ENCODE measurements at places on chromosomes 1 and 21.

DNA sequence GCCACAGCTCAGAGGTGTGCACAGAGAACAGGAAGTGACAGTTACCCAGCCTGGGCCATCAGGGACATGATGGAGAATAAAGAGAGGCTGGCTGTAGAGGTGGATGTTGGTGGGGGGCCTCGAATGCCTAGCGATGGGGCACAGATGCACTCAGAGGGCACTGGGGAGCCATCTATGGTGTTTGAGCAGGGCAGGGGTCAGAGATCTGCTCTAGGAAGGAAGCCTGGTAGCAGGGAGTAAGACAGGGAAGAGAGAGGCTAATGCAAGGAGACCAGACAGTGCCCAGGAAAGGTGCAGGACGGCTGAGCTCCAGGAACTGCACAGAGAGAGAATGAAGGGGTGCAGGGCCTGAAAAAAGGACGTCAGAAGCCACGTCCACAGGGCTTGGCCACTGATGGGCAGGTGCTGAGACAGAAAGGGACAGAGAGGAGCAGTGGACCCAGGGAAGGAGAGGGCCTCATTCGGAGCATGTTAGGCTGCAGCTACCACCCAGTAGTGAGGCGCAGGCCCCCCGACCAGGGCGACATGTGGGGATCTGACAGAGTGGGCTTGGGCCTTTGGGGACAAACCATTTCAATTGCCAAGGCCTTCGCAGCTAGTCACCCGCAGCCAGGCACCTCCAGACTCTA is 1.1 kb upstream of the KCNAB2 start:
- DNase-seq: no peak

DNA sequence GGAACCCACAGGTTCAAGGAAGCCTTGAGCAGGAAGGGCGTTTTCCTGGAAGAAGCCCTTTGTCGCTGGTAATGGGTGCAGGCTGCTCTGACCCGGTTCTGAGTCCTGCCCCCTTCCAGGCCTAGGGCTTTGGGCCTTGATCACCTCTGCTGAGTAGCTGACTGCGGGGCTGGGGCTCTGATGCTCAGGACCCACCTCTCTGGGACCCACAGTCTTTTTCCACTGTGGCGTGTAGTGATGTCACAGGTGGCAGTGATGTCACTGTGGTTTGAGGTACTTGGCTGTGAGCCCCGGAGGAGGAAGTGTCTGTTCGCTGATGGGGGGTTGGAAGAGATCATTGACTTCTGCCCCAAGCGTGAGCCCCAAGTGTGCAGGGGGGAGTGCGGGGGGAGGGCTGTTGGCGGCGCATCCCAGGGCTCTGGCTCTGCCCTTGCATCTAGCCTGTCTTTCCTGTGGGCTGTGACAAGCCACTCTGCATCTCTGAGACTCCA is 6.9 kb downstream of the TNFRSF1B start:
- no peak for DNase-seq

DNA sequence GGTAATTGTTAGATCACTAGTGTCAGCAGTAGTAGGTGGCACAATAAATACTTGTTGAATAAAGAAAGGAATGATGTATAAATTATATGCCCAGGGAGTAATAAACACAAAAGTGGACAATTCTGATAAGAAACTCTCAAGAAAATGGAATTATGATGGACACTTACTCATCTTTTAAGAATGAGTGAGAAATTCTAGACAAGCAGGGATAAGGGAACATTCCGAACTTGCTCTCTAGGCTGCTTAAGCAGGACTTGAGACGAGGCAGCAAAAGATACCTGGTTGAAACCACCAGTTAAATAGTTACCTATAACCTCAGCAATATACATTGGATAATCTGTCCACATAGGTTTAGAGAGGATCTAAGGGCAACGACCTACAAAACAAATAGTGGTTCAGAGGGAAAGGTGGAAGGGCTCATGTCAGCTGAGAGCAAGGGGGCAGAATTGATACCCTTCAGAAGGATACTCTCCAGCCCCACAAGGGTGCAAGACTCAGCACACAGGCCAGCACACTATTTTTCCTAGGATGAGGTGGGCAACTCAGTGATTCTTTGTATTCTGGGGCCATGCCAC is 46.3 kb downstream of the XCL2 start:
- no peak for DNase-seq

DNA sequence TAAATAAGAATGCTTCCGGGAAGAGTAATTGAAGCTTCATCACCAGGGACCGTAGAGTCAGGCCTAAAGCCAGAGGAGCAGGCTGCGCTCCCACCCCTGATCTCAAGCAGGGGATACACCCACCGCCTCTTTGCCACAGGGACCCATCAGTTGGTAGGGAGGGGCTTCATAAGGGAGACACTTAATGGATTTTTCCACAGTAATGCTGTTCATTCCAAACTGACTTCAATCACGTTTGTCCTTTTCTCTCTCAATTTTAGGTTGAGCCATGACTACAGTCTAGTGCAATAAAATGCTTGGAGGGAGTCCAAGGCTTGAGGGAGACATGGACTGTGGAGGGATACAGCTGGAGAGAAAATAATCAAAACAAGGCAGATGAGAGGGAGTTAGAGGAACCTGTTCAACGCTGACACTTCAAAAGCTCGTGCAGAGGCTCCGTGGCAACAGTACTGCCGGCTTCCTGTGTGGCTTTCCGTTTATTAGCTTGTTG is 111.5 kb downstream of the SEC16B start:
- no peak for DNase-seq

DNA sequence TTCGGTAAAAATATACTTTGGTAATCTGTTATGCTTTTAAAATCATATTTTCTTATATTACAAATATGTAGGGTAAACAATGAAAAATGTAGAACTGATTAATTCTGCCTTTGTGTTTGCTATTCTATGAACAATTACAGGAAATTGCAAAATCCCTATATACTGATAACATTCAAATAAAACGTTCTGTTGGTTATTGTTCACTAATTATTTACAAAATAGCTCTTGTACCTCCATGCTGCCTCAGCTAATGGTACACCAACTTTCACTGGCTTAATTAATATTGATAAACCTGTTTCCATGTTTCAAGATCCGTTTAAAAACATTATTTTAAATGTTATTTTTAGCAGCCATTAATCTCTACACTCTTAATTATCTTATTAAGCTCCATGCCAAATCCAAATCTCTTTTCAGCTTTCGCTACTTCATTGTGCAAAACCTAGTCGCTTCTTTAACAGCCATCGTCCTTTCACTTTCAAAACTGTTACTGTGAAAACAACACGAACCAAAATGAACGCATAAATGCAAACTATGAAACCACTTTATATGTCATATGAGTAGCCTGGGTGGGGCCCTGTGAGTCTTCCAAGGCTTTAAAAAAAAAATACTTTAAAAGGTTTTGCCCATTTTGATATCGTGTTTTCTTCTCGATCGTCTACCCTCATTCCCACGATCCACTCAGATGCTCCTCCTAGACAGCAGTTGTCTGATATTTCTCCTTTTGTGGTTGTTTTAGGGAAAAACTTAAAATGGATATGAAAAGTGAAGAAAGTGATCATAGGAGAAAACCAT is 807.1 kb downstream of the USP25 start:
- no peak for DNase-seq

DNA sequence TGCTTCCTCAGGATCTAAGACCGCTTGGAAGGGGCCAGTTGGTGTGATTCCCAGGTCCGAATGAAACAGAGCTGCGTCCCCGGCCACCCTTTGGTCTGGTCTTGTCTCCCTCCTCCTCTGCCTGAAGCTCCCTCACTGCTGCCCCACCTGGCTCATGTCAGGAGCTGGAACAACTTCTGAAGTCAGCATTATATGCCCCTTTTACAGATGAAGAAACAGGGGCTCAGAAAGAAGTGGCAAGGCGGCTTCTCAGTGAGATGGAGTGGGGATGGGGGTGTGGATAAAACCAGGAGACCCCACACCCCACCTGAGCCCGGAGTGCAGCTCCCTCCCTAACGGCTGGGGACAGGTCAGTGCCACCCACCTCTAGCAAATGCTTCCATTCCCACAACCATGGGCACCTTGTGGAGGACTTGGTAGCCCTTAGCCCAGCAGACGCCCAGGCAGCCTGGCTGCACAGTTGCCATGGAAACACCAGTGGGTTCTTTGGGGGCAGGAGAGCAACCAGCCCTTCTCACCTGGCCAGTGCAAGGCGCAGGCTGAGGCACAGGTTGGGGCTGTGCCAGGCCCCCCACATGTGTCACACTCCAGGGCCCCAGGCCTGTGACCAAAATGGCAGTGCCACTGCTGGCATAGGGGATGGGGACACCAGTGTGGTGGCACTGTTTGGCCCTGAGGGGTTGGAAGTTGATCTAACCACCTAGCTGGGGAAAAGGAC is 31.9 kb upstream of the ECE1 start:
- no peak for DNase-seq

DNA sequence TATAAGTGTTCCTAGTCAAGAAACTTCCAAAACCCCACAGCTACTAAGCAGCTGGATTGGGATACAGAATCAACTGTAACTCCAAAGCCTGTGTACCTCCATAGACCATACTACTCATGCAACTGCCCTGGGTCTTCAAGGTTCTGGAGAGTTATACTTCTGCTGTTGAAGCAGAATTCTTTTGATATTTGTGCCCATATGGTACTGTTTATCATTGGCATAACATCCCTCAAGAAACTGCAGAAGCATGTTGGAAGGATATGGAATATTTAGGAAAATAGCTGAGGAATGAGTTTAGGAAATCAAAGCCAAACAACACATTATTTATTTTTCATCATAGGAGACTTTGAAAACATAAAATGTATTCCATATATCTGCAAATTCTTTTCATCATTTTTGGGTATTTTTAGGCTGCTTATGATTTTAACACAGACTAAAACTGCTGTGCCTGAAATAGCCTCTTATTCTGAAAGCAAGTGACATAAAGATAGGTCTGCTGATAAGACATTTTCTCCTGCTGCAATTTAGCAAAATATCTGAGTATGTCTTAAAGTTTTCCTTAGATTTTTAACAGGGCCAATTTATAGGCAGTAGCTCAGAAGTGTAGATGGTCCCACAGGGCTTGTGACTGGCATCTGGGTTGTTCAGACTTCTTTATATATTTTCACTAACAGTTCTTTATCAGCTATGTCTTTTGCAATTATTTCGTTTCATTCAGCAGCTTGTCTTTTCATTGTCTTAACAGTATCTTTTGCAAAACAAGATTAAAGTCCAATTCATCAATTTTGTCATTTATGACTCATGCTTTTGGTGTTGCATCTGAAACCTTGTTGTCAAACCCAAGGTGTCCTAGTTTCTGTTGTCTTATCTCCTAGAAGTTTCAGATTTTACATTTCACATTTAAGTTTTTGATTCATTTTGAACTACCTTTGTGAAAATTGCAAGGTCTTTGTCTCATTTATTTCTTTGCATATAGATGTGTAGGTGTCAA is 41.1 kb upstream of the ZNF124 start:
- no peak for DNase-seq

GRCh38 chr1:239993366-239993765 is 98.3 kb upstream of the FMN2 start:
- DNase-seq: no peak

Data from SJSA1 (cell line).